Bronchial smooth muscle cell (primary cell): ENCODE measurements at places on chromosomes 16 and 17. TPM values are rescaled to one million over a fixed set of nuclear protein-coding genes. Genes with fewer than 3 reads are reported as not detected.

Gene FOXC2
- total RNA-seq: 0.17 and 0.32 TPM in 2 replicates

Gene TBC1D3I
- not detected in 2 replicates for total RNA-seq

Gene KRTAP4-4
- total RNA-seq: not detected in 2 replicates

Gene FA2H
- total RNA-seq: not detected in 2 replicates

Gene KRT28
- not detected in 2 replicates for total RNA-seq

Gene HS3ST3A1
- 11.2 and 26.8 TPM in 2 replicates for total RNA-seq

Gene PLA2G10
- total RNA-seq: not detected in 2 replicates

Gene LRRC46
- not detected in 2 replicates for total RNA-seq

Gene CD300C
- not detected in 2 replicates for total RNA-seq

Gene PRCD
- 8.0 and 11.2 TPM in 2 replicates for total RNA-seq

Gene ACSM3
- total RNA-seq: 0.47 and 0.69 TPM in 2 replicates

Gene RDM1
- 0.16 TPM in 1 of 2 replicates, not detected in the other for total RNA-seq

Gene ZG16
- not detected in 2 replicates for total RNA-seq

Gene KRTAP1-5
- not detected in 2 replicates for total RNA-seq

Gene CNGB1
- total RNA-seq: not detected in 2 replicates
